ENCODE measurements at places on chromosomes 3 and 15.

GRCh38 chr3:69248436-69248835 is 126.0 kb upstream of the LMOD3 start:
- no peak for DNase-seq

DNA sequence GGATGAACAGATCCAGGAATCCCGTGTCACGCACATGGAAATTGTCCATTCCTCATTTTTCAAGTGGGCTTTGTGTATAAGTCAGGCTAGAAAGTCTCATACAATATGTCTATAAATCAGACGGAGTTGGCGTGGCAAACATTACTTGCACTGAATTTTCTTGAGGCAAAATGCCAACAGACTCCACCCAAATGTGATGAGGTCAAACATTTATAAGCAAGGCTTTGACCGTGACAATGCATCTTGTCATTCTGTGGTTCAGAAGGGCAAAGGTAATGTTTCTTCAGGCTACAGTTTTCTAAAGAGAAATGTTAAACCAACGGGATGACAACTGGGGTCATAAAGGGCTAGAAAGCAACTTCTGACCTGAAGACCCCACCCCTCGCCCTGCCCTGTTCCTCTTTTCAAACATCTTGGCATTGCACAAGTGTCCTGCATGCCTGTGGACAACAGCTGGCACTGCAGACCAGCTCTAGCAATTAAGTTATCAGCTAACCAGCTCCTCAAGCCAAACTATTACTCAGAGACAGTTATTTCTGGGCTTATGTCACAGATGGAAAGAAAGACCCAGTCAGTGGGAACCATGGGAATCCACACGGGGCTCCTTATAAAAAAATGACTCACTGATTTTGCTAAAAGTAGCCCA is 36.5 kb upstream of the SPTBN5 start:
- DNase-seq = no peak

DNA sequence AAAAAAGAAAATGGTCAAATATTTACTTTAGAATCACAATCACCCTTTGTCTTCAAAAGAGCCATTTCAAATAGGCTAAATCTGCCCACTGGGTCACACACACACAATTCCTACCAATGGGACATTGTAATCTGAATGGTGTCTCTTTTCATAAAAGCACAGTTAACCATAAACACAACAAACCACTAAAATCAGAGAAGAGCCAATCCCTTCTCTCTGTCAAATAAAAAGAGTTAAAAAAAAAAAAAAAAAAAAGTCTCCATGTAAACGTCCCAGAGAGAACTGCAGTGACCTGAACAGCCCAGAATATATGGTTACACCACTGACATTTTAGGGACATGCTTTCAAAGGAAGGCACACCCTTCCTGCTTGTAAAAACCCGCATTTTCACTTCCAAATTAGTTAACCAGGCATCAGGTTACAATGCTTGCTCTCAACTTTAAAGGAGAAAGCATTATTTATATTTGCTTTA is 63.7 kb downstream of the PRICKLE2 start:
- DNase-seq = no peak

GRCh38 chr3:43296565-43296964 is 10.2 kb downstream of the SNRK start:
- DNase-seq = peak; percentile 30

GRCh38 chr3:16516695-16517481 is 3.4 kb upstream of the RFTN1 start:
- no peak for DNase-seq

All from activated T-cell treated with anti-CD3 and anti-CD28 coated beads for 24 hours (primary cell).